ENCODE measurements at places on chromosomes 1 and 21.
A peak's percentile ranks its signal among the peaks of the same experiment; 100 is the strongest.

GRCh38 chr1:1282998-1283397 is 2.8 kb downstream of the SCNN1D start:
- no peak for DNase-seq

DNA sequence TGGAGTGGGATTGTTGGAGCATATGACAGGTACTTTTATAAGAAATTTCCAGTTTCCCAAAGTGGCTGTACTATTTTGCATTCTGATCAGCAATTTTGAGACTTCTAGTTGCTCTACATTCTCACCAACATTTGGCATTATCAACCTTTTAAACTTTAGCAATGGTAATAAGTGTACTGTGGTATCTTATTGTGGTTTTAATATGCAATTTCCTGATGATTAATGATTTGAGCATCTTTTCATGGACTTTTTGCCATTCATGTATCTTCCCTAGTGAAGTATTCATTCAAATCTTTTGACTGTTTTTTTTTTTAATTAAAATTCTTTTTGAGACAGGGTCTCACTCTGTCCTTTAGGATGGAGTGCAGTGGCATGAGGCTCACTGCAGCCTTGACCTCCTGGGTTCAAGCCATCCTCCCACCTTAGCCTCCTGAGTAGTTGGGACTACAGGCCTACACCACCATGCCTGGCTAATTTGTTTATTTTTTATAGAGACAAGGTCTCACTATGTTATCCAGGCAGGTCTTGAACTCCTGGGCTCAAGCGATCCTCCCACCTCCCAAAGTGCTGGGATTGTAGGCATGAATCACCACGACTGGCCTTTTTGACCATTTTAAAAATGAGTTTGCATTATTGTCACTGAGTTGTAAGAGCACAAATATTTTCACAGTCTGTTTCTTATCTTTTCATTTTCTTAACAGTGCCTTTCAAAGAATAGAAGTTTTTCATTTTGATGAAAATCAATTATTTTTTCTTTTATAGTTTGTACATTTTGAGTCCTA is 7.8 kb upstream of the SLC6A9 start:
- DNase-seq, result no peak

DNA sequence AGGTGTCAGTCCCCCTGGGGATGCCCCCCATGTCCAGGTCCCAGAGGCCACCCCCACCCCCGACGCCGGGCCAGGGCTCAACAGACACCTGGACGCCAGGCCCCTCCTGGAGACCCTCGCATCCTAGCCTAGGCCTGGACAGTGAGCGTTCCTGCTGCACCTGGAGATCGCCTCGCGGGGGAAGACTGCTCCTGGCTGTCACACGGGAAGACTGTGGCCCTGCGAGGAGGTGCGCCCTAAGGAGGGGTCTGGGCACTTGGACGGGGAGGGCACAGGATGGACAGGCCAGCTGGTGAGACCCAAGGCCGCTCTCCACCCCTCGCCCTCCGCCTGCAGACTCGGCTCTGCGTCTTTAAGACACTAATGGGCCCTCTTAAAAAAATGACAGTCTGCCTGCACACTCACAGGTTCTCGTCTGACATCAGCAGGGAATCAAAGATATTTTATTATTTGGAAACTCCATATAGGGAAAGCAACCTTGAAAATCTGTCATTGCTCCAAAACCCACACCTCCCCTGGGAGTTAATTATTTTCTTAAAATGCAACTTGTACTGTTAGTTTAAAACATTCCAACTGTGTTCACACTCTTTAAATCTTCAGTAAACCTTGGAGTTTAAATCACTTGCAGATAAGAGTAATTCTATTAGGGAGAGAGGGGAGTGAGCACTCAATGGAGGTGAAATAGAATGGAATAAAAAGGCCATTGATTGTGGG is 45.6 kb upstream of the ACTRT2 start:
- no peak for DNase-seq

- DNase-seq, result no peak
Observed at GRCh38 chr1:95386371-95386770, 152.4 kb downstream of the RWDD3 start.

DNA sequence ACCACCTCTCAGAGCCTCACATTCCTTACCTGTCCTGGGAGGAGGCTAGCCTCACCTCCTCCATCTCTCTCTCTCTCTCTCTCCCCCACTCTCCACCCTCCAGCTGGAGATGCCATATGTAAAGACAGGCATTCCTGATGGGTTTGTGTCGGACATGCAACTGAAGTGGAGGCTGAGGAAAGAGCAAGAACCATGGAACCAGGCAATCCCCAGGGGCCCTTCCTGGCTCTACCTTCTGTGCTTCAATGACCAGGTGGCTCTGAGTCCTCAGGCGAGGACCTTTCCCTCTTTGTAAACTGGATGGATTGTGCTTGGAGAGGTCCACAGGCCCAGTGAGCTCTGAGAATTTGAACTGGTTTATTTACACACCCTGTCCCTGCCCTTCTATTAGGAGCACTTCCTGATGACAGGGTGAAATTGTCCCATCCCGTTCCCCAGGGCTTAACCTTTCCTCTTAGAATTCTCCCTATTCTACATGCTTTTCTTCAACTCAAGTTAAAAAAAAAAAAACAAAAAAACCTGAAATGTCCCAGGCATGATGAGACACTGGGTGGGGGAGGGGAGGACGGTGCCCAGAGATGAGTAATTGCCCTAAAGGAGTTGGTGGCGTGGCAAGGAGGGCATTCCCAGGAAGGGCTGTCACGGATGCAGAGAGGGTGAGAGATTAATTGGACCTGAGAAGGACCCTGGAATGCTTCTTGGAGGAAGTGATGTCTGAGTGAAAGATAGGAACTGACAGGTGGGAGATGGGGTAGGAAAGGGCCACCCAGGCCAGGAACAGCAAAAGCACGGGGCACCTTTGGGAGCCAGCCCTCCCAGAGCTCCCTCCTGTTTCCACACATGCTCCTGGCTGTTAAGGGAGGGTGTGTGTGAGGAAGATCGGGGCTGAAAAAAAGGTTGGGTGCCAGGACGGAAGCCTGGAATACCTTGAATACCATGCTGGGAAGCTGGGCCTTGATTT is 50.2 kb upstream of the WASF2 start:
- no peak for DNase-seq

DNA sequence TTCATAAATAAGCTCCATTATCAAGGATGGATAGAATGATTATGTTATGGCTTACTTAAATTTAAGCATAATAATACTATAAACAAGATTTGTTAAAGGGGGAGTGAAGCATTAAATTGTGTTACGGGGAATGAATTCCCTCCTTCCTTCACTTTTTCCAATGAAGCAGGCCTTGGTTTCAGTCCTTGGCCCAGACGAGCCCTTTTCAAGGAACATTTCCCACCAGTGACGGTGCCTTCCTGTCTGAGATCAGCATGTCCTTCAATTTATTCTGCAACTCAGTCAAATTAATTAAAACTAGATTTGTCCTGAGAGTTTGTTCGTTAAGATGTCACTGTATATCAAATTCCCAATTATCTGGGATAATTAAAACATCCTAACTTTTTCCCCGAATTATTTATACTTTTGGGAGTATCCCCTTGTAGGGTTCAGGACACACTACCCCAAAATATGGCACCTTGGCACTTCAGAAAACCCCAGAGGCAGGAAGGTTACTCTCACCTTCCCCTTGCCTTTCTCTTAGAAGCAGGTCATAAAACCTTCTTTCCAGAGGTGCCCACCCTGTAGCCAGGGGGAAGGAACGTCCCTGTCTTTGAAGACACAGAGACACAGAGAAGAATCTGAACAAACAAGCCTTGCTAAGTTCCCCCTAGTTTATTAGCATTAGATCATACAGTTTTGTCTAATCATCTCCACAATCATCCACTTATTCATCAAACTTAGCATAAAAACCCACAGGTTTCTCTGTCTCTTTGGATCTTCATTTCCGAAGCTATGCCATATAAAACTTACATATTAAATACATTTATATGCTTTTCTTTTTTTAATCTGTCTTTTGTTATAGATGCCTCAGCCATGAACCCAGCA is 86.2 kb upstream of the ARHGAP29 start:
- no peak for DNase-seq

GRCh38 chr21:41760411-41760810 is 6.4 kb downstream of the RIPK4 start:
- DNase-seq, result no peak

- DNase-seq, result peak; percentile 87
Observed at GRCh38 chr1:43454270-43455011, 710 bp upstream of the HYI start.

DNA sequence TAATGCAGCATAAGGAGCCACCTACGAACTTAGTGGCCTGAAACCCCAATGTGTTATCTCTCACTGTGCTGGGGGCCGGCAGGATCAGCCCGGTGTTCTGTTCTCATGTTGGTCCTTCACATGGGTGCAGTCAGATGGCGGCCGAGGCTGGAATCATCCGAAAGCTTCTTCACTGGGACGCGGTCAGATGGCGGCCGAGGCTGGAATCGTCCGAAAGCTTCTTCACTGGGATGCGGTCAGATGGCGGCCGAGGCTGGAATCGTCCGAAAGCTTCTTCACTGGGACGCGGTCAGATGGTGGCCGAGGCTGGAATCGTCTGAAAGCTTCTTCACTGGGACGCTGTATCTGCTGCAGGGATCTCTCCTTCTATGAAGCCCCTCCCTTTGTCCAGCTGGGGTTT is 12.6 kb upstream of the PCBP3 start:
- DNase-seq, result no peak

DNA sequence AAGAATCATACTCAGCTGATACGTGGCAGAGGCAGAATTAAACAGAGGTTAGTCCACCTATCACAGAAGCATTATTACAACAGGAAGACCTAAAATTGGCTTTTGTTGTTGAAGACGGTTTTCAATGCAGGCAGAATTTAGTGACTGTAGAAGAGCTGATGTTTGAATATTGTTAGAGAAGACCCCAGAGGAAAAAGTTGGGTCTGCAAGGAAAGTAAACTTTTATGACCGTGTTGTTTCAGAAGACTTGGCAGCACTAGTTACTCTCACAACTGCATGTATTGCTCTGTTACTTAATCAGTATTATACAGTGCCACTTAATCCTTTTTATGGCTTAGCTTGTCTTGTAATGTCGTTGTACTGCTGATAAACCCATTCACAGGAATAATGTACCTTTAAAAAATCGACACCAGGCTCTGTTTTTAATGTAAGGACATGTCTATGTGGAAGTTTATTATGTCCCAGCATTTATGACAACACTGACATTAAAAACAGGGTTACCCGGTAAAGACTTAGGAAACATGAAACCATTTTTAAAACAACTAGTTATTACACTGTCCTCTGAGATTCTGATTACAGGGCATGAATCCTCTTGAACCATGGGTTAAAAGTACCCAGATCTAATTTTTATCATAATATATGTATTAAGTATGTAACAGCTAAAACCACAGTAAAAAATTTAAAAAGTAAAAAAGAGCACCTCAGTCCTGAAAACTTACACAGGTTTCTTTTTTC is 235.4 kb downstream of the TTLL7 start:
- no peak for DNase-seq

- DNase-seq, result peak; percentile 81
Observed at GRCh38 chr21:46454634-46455390, 3.9 kb upstream of the DIP2A start.

GRCh38 chr1:151887028-151887427 is 22.3 kb downstream of the THEM4 start:
- DNase-seq, result no peak

- DNase-seq, result no peak
Observed at GRCh38 chr1:204345438-204345841, 14.3 kb downstream of the PLEKHA6 start.

DNA sequence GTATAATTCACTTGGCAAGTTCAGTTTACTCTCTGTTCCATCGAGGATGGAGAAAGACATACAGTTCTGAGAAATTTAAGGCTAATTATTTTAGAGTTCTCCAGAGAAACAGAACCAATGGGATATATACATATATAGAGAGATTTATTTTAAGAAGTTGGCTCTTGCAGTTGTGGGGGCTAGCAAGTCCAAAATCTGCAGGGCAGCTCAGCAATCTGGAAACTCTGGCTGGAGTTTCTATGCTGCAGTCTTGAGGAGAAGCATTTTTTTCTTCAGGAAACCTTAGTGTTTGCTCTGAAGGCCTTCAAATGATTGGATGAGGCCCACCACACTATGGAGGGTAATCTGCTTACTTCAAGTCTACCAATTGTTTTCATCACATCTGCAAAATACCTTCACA is 34.6 kb downstream of the TRAF5 start:
- DNase-seq, result no peak

GRCh38 chr21:43825936-43826622 is 36.7 kb downstream of the RRP1 start:
- DNase-seq, result no peak

DNA sequence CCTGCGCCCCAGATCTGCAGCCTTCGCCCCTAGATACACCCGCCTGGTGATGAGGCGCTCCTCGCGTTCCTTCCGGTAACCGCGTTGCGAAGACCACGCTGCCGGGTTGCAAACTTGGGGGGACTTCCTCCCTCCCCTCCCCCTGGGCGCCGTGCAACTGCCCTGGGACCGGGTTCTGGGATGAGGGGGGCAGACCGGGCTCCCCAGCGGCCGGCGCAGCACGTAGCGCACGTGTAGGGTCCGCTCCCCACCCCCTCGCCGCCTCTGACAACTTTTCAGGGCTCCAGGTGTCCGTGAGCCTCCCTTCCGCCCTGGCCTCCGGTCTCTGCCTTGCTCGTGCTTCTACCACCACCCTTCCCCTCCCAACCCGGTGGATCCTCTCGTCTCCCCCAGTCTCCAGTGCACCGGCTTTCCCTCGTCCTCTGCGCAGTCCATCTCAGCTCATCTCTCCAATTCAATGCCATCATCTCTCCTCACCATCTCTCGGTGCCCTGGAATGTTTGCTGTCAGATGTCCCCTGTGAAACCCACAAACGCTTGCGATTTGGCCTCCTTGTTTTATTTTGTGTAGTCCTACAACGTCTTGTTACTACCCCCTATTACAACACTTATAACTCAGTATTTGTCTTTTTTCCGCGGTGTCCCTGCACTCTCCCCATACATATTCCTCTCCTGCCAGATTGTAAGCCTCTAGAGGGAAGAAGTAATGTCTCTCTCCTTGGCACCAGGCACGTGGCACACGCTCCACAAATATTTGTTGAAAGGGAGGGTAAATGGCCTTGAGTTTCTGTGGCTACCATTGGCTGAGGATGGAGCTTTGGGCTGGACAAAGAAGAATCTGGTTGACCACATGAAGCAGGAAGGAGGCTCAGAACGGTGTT is 782 bp downstream of the PCAT6 start:
- DNase-seq, result peak; percentile 14

- DNase-seq, result peak; percentile 96
Observed at GRCh38 chr1:111139956-111140679, at the start of the genes CEPT1 and DRAM2. Gene CEPT1 (plus strand): TSS chr1:111140223. CDS start chr1:111147715, 7,492 bp downstream. Gene DRAM2 (minus strand): TSS chr1:111140093. CDS start chr1:111131554, 8,539 bp downstream.

- no peak for DNase-seq
Observed at GRCh38 chr1:168623003-168623828, 46.8 kb downstream of the XCL1 start.
